Activated CD4-positive, alpha-beta T cell treated with anti-CD3 and anti-CD28 coated beads, Interleukin-2, amount 50 U/mL, for 4 hours (primary cell): ENCODE measurements at places on chromosomes 2 and 18.
A peak's percentile ranks its signal among the peaks of the same experiment; 100 is the strongest.

- DNase-seq = no peak
These were observed 441.1 kb downstream of the LRATD1 start for GRCh38 chr2:15073664-15074063.

- no peak for DNase-seq
These were observed 53.2 kb downstream of the ZAP70 start for GRCh38 chr2:97766567-97766966.

DNA sequence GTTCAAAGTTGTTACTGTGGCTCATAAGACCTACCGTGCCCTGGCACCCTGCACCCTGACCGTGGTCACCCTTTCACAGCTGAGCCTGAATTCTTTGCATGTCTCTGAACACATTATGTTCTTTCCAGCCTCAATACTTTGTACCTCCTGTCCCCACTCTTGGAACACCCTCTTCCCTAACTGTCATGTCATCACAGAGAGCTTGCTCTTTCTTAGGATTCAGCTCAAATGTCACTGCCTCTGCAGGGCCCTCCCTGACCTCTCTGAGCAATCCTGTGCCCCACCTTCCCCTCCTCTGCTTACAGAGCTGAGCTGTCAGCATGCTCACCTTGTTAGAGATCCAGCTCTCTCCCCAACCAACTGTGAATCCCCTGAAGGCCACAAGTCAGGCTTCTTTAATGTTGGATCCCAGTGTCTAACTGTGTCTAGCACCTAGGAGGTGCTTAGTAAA lies 15.0 kb downstream of the PRKAG3 start:
- DNase-seq = no peak

DNA sequence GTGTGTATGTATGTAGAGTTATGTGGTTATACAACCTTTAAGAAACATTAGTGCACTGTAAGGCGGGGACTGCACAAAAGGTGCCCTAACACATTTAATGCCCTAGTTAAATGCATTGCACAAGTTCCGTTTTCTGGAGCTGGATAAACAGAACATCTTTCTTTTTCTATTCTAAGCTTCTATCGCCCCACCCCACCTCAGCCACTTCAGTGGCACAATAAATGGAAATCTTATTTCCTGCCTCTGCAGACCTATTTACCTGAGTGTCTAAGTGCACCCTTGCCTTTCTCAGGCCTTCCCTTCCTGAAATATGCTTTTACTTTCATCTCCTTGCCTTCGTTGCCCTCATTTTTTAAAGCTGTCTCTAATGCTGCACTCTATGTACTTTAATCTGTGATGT lies 123.5 kb downstream of the TANC1 start:
- no peak for DNase-seq

GRCh38 chr18:38900031-38900430 lies 1334.4 kb upstream of the CELF4 start:
- no peak for DNase-seq

GRCh38 chr2:223863491-223863890 lies 26.1 kb upstream of the AP1S3 start:
- no peak for DNase-seq

DNA sequence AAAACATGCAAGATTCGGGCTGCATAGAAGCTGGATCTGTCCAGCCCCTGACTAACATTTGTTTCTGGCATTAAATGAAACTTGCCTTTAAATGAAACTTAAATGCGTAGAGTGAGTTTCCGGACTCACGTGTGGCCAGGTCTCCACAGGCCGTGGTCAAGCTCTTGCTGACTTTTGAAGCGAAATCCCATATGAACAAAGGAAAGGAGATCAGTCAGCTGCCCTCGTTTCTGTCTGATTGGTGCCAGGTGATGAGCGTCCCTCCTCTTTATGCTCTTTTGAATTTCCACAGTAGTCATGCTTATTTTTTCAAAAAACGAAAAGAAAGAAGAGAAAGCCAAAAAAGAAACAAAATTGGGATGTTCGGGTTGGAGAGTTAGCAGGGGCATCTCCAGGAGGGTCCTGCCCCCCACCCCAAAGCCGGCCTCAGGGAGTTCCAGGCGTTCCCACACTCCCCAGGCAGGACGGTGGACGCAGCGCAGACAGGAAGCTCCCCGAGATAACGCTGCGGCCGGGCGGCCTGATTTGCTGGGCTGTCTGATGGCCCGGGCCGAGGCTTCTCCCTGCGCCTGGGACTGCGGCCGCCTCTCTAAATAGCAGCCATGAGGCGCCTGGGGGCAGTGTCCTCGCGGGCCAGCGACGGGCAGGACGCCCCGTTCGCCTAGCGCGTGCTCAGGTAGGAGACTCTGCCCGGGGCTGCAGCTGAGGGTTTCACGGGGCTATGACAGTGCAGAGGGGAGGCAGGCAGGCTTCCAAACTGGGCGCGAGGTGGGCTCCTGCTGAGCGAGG lies at the start of gene COLEC11:
Gene COLEC11, plus strand, starts transcription at position 620 of the 789 bp plus-strand sequence. CDS start 9,229 bp downstream, outside the sequence.
- DNase-seq = no peak

- no peak for DNase-seq
These were observed 149.7 kb downstream of the LDLRAD4 start for GRCh38 chr18:13368080-13368813.

DNA sequence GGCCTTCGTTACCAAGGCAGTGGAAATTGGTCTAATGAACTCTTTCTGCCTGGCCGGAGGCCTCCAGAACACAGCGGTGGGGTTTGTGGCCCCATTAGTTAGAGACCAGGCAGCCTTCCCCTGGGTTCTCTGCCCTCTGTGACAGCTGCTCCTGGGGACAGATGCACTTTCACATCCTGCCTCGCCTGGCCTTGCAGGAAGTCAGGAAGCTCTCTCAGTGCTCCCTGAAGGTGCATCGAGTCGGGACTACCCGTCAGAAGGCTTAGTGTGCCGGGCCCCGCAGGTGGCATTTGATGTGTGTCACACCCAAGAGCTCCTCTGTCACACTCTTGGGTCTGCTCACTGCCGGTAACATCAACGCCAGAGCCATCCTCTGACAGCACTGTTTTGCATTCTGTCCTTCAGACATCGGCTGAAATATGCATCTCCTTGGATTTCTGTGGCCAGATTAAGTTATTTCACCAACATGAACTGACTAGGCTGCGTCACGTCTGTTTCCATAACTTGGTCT lies 158.3 kb downstream of the LDLRAD4 start:
- DNase-seq = peak; percentile 68

GRCh38 chr2:43400508-43400907 lies 174.1 kb upstream of the ZFP36L2 start:
- no peak for DNase-seq

- DNase-seq = no peak
These were observed 369.0 kb upstream of the CWC22 start for GRCh38 chr2:180376066-180376465.

GRCh38 chr2:129911363-129912065 lies 68.0 kb upstream of the RAB6C start:
- no peak for DNase-seq

GRCh38 chr2:64447317-64448040 lies 6.5 kb upstream of the LGALSL start:
- DNase-seq = no peak

GRCh38 chr2:161436411-161436810 lies 20.3 kb downstream of the TBR1 start:
- DNase-seq = no peak

DNA sequence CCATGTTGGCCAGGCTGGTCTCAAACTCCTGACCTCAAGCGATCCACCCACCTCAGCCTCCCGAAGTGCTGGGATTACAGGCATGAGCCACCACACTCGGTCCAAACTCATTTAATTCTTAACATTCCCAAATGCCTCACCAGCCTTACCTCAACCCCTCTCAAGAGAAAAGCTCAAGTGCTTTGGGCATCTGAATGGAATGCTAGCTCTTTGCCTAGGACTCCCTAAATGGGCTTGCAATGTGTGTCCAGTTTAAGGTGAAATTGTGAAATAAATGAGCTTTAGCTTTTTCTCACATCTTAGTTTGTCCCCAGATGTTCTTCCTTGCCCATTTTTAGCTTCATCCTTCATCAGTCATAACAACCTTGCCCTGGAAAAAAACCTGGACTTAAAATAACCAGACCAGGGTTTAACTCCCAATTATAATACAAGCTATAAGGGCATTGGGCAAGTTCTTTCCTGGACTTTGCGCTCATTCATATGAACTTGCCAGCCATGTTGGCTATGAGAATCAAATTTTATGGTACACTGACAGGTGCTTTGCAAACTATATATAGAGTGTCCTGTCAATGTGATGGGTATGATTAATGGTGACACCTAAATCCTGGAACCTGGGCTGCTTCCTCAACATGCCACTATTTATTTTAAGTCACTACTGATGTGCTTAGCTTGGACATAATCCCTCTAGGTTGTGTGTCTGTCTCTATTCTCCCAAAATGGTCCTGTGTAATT lies 95.1 kb upstream of the SERPINE2 start:
- no peak for DNase-seq

GRCh38 chr18:43022874-43023273 lies 92.6 kb downstream of the RIT2 start:
- no peak for DNase-seq

DNA sequence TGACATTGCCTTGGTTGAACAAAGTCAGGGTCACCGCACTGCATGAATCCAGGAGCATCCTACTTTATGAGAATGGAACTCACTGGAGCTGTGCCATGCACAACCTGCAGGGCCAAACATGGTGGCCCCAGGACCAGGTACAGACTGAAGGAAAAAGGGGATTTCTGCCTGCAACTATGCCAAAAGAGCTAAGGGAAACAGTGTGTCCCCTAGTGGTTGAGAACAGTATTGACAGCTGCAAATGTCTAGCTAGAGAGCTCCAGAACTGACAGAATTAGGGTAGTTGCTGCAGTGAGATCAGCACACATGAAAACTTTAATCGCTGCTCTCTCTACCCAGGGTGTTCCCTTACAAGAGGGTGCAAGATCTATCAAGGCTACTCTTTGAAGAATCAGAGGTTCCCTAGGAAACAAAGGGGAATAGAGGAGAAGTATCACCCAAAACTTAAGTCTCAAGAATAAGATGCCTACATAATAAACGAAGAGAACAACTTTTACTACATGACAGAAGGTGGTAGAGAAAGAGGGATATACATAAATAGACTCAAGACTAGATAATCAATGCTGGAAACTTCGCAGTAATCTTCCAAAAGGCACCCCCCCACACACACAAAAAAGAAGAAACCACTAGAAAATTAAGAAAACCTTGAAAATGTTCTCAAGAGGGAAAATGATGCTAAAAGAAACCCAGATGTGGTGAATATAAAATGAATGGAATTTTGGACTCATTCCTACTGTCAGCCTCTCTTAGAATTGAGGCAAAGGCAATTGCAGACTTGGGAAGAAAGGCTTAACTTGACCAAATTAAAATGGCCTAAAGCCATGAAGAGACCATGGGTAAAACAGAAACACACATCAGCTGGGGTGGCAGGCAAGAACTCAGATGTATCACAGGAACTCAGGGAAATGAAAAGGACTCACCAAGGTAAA lies 43.6 kb upstream of the IHH start:
- DNase-seq = no peak

DNA sequence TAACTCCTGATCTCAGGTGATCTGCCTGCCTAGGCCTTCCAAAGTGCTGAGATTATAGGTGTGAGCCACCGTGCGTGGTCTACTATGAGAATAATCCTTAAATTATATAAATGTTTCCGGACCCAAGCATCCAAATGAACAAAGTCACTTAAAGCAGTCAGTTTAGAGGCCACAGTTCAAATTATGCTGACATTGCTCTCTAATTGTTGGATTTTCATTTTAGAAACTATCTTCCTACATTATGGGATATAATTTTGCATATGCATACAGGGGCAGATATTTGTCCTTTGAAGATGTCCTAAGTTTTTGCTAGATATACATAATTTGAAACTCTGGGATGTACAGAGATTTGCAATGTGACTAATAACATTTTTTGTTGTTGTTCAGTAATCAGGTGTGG lies 390.1 kb downstream of the RND3 start:
- no peak for DNase-seq

DNA sequence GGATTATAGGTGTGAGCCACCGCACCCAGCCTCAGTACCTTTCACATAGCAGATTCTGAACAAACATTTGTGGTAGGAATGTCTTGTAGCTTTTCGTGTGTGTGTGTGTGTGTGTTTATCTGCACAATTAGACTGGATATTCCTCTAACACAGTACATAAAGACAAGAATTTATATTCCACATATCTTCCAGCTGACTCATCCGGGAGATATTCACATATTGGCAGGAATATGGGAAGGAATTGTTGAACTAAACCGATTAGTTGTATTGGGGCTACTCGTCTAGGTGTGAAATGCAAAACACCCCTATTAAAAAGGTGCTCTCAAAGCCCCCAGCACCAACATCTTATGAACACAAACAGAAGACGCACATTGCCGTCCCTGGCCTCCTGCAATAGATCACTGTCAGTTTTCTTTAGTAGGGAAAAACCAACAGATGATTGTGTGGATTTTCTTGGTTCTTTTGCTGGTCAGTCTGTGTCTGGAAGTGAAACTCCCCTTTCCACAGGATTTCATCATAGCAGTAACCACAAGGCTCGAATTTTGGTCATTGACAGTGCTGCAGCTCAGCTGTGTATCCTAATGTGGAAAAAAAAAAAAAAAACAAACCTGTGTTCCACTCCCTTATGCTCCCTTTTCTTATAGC lies 208.5 kb upstream of the ACVR2A start:
- DNase-seq = no peak

DNA sequence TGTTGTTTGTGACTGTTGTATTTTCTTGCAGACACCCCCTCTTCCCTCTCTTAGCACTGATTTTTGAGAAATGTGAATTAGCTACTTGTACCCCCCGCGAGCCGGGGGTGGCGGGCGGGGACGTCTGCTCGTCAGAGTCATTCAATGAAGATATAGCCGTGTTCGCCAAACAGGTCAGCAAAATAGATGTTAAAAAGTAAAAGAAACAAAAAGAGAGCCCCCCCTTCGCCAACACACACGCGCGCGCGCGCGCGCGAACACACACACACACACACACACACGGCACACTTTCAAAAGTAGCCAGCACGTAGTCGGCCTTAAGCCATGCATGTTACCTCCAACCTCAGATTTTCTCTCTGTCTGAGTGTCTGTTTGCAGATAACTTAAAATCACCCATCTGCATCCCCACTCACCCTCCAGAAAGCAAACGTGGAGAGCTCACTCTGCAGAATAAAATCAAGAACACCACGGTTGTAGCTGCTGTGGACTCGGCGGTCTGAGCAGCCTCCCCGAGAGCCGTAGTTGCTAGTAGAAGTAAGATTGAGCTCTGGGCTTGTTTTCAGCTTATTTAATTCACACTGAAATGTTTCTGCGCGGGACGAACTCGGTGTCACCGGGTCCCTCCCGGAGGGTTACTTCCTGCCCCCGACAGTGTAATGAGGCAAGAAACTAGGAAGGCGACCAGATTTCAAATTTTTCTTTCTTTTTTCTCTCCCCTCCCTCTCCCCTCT lies 5.1 kb downstream of the MEIS1 start:
- no peak for DNase-seq

DNA sequence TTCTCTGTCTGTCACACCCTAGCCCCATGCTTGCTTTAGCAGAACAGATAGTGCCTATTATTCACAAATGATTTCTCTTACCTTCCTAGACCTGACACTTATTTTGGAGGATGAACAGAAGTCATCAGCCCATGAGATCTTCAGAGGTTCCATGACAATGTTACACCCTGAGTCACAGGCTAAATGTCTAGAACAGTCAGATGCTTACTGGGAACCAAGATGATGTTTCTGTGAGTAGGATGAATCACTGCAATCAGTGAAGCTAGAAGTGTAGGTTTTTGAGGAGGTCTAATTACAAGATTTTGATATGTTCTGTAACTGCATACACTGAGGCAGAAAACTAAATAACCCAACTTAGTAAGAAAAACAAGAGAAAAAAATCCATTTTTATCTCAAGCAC lies 123.0 kb upstream of the THUMPD2 start:
- DNase-seq = no peak

GRCh38 chr18:32036506-32037180 lies 18.0 kb downstream of the RNF125 start:
- DNase-seq = no peak

GRCh38 chr18:80233201-80233835 lies 14.0 kb downstream of the PARD6G start:
- DNase-seq = no peak

GRCh38 chr2:96970910-96971309 lies 15.5 kb downstream of the FAM178B start:
- DNase-seq = no peak
